CD8-positive, alpha-beta T cell (primary cell): ENCODE measurements at places on chromosomes 2 and 18. TPM values are rescaled to one million over a fixed set of nuclear protein-coding genes. Genes with fewer than 3 reads are reported as not detected.

The MBD5 gene
- 51.0 TPM for total RNA-seq

The ATP6V1C2 gene
- total RNA-seq = not detected

The INO80B gene
- total RNA-seq = 47.9 TPM

The RAB6C gene
- not detected for total RNA-seq

The NXPH2 gene
- total RNA-seq = not detected
